Vagina (tissue), 2 donors: ENCODE measurements at places on chromosomes 12 and 14. TPM values are rescaled to one million over a fixed set of nuclear protein-coding genes. Genes with fewer than 3 reads are reported as not detected.

The KRT78 gene
- 89.1 TPM for total RNA-seq

The CLEC14A gene
- 33.1 TPM for total RNA-seq

The CCDC38 gene
- total RNA-seq, result not detected

The SLC17A8 gene
- total RNA-seq, result not detected

- DNase-seq, result no peak
Measured at GRCh38 chr12:32906399-32907165, 10.0 kb upstream of the PKP2 start.

The PTPN21 gene
- 15.2 TPM for total RNA-seq

The SSTR1 gene
- total RNA-seq, result 1.2 TPM

- no peak for DNase-seq
Measured at GRCh38 chr12:72535212-72535990, 263.2 kb downstream of the TRHDE start.

DNA sequence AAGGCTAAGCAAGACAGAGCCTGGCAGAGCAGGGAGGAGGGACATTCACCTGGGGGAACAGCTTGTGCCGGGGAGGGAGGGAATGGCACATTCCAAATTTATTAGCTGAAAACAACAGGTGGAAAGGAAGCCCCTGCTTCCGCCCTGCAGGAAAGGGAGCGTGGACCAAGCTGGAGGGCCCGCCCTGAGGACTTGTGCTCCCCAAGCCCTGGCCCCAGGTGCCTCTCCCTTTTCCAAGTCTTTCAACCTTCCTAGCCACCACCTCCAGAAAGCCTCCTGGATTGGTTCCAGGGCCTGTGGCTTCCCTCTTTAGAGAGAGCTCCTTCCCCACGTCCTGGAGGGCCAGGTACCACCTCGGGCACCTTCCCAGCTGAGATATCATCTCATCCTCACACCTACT is 2.7 kb downstream of the DEGS2 start:
- no peak for DNase-seq
